ENCODE measurements at places on chromosomes 1 and 21.

- DNase-seq, result no peak
These were observed 237.6 kb upstream of the DUSP10 start for GRCh38 chr1:221979444-221980032.

DNA sequence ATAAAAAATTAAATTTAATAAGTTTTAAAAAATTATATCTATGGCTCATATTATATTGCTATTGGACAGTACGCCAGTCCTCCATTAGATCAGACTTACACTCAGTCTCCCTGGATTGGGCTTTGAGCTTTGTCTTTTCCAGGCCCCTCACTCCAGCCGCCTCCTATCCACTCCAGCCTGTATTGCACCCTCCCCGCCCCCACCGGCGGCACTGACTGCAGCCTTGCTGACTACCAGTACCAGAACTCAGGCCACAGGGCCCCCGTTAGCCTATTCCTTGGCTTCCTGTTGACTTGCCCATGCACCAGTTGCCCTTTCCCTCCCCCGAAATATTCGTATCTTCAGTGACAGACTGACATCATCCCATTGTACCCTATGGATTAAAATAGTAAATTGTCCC is 127.9 kb downstream of the CSMD2 start:
- no peak for DNase-seq

DNA sequence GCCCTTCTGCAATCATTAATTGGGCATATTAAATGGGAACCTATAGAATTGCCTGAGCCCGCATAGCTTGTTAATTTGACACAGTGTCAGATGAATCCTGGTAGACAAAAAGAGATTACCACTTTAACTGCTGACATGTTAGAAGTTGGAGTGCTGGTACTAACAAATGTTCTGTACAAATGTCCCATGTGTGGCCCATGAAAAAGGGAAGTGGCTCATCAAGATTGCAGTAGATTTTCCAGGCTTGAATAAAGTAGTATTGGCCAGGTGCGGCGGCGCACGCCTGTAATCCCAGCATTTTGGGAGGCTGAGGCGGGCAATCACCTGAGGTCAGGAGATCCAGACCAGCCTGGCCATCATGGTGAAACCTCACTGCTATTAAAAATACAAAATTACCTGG is 45.6 kb downstream of the GNPAT start:
- no peak for DNase-seq

GRCh38 chr21:26972192-26972591 is 5.3 kb upstream of the ADAMTS5 start:
- DNase-seq, result peak; percentile 50

DNA sequence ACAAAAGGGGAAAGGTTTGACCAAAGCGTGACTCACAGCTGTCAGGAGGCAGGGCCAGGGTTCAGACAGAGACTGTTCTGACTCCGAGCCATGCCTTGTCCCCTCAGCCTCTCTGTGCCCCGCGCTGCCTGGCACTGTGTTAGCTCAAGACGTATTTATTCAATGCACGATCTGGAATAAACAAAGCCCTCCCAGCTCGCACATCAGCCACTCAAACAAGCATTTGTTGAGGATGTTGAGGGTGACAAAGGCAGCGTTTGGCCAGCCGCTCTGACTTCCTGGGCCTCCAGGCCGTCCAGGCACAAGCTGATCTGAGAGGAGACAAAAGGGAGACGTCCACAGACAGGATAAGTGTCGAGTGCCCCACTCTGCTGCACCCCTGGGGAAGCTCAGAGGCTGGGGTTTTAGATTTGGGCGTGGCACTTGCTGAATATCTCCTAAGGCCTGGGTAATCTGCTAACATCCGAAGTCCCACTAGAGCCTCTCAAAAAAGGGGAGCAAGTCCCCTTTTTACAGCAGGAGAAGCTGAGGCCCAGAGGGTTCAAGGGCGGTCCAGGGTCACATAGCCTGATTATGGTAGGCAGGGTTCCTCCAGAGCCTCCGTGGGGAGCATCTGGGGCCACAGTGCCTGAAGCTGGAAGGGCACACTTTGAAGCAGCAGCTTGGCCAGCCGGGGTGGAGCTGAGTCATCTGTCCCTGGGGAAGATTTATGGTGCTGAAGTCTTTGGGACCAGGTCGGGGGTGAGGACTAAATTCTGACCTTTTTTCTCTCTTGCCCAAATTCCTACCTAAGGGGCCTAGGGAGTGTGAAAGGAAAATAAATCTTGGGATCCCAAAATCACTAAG is 95.9 kb downstream of the SPSB1 start:
- no peak for DNase-seq

DNA sequence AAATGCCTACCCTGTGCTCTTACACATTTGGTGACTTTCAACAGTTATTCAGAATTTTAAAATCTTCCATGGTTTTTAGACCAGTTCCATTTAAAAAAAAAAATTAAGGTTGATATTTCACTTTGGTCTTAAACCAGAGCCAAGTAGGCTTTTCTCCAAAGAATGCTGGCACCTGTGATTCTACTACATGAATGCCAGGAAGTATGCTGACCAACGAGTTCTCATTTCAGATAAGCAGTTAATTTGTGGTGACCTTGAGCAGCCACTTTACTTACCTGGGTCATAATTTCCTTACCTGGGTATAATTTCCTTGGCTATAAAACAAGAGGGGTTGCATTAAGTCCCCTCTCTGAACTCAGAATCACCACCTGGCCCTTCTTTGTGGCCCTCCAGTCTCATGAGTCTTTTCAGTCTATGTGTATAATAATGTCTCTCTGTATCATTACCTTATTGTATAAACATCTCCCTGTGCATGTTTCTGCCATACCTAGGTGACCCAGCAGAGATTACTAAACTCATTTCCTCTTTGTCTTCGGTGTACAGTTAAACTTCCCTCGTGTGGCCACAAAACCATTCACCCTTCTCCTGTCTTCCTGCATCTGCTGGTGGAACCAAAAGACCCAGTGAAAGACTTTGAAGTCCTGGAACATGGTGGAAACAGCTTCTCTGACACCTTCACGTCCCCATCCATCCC is 139.1 kb upstream of the DPT start:
- DNase-seq, result no peak

GRCh38 chr1:100750005-100750885 is 30.7 kb downstream of the VCAM1 start:
- no peak for DNase-seq

- DNase-seq, result no peak
These were observed 28.7 kb upstream of the GNG12 start for GRCh38 chr1:67861856-67862516.

DNA sequence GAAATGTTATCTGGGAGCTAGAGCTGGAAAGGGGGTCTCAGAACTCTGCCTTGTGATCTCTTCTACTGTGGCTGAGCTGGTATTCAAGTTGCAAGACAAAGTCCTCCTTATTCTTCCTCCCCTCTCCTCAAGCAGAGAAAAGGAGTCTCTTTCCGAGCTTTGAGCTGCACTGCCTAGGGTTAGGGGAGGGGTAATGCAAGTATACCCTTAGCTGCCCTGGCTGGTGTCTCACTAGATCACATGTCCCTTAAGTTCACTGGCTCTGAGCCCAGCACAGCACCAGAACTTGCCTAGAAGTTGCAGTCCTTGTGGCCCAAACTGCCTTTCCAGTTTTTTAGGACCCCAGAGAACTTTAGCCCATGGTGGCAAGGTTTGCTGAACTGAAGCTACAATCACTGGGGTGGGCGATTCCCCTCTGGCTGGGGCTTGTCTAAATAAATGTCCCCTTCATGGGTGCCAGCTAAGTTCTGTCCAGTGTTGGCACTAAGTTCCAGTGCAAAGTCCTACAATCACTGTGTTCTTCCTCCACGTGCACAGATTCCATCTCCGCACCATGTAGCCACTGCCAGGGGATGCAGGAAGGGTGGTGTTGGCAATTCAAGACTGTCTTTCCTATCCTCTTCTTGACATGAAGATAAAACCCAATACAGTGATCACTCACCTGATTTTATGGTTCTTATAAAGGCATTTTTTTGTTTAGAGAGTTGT is 22.7 kb upstream of the CHIA start:
- DNase-seq, result no peak

DNA sequence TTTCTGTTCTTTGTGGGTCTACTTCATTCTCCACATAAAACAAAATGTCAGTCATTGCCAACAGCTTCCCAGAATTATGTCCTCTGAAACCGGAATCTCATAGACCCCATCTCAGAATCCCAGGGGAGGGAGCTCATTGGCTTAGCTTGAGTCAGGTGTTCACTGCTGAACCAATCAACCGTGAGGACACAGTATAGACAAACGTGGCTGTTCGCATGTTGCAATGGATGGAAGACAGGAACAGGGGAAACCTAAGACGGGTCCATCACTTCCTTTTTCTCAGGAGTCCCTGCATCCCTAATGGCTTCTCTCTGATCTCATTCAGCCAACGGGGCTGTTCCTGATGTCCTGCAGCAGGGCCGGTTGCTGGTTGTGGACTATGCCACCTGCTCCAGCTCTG is 9.1 kb downstream of the CELA2A start:
- DNase-seq, result no peak

DNA sequence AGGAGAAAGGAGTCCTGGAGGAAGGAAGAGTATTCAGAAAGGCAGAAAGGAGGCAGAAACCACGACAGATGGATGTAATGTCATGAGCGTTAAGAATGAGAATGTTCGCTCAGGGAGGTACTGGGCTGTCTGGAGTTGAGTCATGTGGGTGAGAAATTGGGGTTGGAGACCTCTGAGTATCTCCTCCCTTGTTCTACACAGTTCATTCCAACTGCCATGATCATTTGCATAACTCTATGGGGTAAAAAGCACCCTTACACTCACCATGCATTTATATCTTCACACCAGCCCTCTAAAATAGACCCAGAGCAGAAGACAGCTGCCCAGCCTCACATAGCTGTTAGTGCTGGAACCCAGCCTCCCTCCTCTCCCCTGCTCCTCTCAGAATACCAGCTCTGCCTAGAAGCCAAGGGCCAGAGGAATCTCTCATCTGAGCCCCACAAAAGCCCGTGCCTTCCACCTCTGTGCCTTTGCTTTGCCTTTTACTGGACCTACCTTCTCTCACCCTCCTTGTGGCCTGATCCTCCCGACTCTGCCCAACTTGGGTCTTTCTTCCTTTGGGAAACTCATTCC is 85.2 kb downstream of the BEND5 start:
- DNase-seq, result no peak

- DNase-seq, result no peak
These were observed 179.3 kb downstream of the OMA1 start for GRCh38 chr1:58367217-58367616.

DNA sequence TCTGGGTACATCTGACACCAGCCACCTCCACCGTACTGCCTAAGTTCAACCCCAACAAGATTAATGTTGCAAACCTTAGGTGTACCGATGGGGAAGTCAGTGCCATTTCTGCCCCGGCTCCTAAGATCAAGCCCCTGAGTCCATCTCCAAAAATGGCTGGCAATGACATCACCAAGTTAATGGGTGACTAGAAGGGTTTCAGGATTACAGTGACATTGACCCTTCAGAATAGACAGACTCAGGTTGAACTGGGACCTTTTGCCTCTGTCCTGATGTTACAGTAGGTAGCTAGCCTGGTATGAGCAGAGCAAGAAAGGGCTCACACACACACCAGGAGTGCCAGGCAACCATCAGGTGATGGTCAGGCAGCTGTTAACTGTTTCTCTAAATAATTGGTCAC is 21.7 kb upstream of the ZMYM6 start:
- no peak for DNase-seq

GRCh38 chr1:57279909-57280666 is 143.8 kb downstream of the DAB1 start:
- DNase-seq, result no peak

GRCh38 chr1:156346636-156347035 is 8.3 kb downstream of the TSACC start:
- no peak for DNase-seq
